Eye (tissue), 1 donor: ENCODE measurements at places on chromosomes 3 and 15.

GRCh38 chr15:78076231-78077052 lies 1.1 kb downstream of the TBC1D2B start:
- DNase-seq = peak; percentile 60

- peak; percentile 27 for DNase-seq
Measured at GRCh38 chr15:47486040-47486439, 231.3 kb upstream of the SEMA6D start.

GRCh38 chr3:169299129-169299528 lies 364.4 kb downstream of the MECOM start:
- no peak for DNase-seq

DNA sequence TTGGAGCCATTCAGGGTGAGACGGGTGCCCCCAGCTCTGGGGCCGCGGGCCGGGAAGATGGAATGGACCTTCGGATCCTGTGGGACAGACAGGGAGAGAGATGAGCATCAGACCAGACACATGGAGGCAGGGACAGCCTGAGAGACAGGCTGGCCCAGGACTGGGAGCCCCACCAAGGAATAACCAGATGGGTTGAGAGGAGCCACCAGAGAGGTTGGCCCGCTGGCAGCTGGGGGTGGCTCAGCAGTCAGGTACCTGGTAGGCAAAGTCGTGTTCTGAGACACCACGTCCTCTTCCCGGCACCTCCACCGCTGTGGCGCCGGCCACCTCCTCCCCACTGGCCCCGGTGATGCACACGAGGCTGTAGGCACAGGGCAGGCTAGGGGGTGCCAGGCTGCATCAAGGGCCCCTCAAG lies 13.8 kb downstream of the PLXNB1 start:
- DNase-seq = no peak

DNA sequence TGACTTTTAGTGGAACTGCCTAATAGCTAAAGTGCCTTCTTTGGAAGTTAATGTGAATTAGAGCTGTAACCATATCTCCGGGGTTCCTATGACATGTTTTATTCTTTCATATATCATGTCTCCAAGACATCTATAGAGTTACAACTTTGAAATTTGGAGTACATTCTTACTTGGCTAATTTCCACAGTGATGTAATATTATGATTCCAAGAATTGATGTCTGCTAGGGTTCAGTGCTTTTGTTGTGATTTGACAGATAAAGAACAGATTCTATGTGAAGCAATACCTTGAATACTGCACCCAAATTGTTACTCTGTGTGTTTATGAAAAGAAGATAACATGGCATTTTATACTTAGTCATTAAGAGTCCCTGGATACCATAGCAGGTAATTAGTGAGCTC lies 934.3 kb downstream of the NTRK3 start:
- no peak for DNase-seq

- DNase-seq = no peak
Measured at GRCh38 chr15:48845123-48845522, 32.8 kb upstream of the EID1 start.

- DNase-seq = no peak
Measured at GRCh38 chr3:174973465-174973864, 114.3 kb downstream of the NAALADL2 start.

GRCh38 chr3:182797876-182798275 lies 4.6 kb downstream of the ATP11B start:
- no peak for DNase-seq

DNA sequence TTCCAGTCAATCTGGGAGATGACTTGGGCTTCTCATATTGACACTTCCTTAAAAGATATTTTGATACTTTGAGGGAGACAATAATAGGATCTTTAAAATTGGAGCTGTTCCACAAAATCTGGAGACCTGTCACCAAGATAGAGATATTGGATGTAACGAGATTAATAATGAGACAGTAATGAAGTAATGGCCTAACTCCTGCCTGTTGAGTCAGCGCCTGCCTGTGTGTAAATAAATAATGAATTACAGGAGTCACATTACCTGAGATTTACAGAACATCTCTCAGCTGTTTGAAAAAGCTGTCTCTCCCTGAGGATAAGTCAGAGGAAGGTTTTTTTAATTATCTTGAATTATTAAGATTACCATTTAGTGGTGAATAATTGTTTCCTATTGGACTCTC lies 43.8 kb upstream of the MITF start:
- DNase-seq = no peak

GRCh38 chr3:120555657-120556509 lies 40.3 kb upstream of the NDUFB4 start:
- no peak for DNase-seq

GRCh38 chr3:141050576-141051442 lies at the start of gene SPSB4:
Gene SPSB4, plus strand, starts transcription at chr3:141051347. Its CDS starts 14,758 bp downstream, at chr3:141066105.
- DNase-seq = peak; percentile 94

DNA sequence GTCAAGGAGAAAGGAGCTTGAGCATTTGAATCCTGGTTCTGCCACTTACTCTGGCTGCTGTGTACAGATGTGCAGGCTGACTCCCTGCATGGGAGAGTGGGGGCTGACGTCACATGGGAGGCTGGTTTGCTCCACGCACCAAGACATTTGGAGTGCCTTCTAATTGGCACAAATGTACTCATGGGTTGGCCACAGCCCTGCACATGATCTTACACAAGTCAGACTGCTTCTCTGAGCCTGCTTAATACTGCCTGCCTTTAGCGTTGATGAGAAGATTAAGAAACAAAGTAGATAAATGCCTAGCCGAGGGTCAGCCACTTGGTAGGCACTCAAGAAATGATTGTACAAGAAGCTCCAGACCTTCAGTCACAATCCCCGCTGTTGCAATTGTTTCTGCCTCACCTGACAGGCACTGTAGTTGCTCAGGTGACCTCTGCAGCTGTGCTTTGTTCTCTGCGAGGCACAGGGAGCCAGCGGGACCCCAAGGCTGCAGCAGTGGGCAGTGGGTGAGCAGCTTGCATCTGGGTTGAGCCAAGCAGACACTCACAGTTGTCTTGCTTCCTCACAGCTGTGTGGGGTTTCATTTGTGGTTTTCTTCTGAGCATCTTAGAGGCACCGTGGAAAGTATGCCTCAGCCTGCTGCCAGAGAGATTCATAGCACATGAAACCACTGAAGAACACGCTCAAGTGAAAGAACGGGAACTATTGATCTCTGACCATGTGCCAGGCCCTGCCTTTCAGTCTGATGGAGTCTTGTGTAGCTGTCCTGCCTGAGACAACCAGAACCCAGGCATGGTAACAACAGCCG lies 33.1 kb downstream of the GRK7 start:
- peak; percentile 73 for DNase-seq

DNA sequence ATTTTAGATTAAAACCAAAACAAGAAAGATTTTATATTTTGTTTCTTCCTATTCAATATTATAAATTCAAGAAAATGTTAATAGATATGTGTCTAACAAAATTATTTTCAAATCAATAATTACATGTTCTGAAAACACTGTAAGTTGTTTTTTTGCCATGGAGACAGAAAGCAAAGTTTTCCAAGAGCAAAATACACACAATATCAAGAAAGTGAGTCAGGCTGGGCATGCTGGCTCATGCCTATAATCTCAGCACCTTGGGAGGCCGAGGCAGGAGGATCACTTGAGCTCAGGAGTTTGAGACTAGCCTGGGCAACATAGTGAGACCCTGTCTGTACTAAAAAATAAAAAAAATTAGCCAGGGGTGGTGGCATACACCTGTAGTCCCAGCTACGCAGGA lies 71.7 kb downstream of the TTC23 start:
- DNase-seq = no peak

DNA sequence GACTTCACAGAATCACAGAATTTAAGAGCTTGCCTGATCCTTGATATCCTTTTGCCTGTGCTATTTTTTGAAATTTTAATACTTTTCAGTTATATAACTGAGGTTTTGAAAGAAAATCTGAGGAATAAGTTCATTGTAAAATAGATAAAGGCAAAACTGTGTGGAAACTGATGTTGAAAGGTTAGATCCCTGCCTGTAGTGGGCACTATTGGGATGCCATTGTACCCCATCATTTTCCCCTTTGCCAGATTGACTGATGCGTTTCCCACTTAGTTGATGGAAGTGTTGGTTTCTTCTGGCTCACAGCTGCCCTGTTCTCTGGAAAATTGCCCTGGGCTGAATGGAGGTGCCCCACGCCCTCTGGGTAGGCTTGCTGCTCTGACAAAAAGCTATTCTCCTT lies 387.9 kb downstream of the RBMS3 start:
- DNase-seq = no peak

GRCh38 chr3:138188013-138188730 lies 1.1 kb downstream of the ARMC8 start:
- no peak for DNase-seq

DNA sequence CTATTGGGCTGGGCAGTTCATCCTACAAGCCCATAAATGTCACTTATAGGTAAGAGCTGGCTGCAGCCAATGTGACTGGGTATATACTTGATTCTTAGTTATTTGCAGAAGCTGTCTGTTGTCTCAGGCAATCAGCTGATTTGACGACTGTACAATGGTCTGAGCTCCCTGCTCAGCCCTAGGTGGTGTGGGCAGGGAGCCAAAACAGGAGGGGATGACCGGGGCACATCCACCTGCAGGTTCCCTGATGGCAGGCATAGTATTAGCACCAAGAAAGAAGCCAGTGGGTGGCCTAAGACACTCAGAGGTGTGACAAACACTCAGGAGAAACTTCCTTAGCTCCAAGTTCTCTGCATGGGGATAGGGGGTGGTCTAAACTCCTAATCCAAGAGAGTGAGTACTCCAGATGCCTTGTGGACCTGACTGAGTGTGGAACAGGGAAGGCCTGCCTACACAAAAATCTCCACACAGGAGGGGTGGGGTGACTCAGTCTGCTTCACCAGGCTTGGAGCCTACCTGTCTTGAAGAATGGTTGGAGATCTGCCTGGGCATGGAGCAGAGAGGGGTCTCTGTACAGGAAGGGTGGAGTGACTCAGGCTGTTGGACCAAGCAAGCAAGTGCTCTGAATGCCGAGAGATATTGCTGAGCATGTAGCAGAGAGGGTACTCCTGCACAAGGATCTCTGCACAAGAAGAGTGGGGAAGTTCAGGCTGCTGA lies 690.4 kb upstream of the NAALADL2 start:
- no peak for DNase-seq

DNA sequence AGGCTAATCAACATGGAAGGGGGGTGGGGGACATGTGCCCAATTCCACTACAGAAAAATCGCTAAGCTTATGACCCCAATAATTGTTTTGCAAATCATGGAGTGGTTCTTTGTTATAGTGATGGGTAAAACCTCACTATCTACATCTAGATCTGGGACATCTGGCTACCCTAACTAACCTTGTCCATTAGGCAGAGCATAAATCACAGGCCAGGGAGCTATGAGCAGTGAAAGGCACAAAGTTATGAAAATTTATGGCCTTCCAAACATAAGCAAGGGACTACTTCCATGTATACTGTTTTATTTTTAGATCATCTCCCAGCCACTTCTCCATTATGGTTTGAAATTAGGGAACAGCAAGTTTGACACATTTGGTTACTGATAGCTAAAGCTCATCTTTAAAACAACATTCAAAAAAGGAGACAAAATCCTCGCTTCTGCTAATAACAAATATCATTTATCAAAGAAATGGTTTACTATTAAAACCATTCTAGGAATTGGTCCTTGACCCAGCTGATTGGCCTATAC lies 78.3 kb downstream of the RSL24D1 start:
- DNase-seq = no peak

GRCh38 chr3:69143612-69144011 lies 21.2 kb upstream of the LMOD3 start:
- no peak for DNase-seq

GRCh38 chr15:34652726-34653033 lies 69.2 kb upstream of the GOLGA8B start:
- DNase-seq = no peak

- no peak for DNase-seq
Measured at GRCh38 chr3:179265875-179266274, 15.0 kb upstream of the KCNMB3 start.

- no peak for DNase-seq
Measured at GRCh38 chr3:188365988-188366698, 212.2 kb downstream of the LPP start.

DNA sequence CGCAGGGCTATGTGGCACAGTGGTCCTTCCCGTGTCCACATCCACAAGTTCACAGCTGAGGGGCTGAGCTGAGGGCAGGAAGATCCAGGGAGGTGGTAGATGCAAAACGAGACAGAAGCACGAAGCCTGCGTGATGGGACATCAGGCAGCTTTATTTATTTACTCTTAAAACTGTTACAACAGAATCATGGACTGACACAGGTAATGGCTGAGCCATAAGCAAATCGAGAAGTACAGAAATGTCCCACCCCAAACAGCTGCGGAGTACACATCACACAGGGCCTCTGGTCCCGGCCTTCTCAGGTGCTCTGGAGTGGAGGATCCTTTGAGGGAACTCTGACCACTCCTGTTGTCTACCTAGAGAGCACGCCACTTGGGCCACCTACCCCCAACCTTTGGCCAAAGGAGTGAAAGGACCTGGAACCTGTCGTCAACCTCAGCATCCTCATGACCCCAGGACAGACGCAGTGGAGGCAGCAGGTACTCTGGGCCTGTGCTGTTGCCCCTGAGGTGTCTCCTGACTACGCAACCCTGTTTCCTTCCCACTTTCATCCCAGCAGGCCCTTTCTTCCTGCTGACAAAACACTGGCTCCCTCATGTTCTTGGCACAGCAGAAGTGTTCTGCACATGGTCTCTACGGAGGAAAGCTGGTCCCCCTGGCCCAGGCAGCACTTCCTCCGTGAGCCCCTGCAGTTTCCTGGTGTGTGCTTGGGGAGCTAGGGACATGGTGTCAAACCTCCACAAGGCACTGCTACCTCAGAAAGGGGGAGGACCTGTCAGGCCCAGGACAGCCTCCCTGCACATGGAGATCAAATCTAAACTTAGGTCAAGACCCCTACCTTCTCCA lies 47.8 kb downstream of the DHX30 start:
- no peak for DNase-seq

GRCh38 chr3:185157347-185157746 lies 4.5 kb upstream of the C3orf70 start:
- DNase-seq = no peak

- no peak for DNase-seq
Measured at GRCh38 chr15:89860431-89860830, 33.4 kb downstream of the AP3S2 start.

- no peak for DNase-seq
Measured at GRCh38 chr3:138384976-138385375, 36.6 kb downstream of the MRAS start.

DNA sequence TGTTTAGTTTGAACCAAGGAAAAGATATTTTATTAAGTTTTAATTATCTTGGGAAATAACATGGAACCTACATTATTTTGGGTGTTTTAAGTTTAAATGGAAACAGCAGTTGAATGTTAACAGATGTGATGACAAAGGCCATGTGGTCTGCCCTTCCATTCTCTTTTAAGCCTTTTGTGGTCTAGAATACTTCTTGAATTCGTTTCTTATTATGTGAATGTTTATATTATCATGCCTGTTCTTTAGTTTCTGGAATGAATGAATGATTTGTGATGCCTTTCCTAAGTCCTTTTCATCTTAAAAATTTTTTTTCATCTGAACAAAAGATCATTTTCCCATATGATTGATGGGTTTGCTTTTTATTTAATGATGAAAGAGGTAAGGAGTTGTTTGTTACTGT lies 44.6 kb downstream of the SNRK start:
- peak; percentile 12 for DNase-seq
